ENCODE measurements at places on chromosomes 1 and 21.

DNA sequence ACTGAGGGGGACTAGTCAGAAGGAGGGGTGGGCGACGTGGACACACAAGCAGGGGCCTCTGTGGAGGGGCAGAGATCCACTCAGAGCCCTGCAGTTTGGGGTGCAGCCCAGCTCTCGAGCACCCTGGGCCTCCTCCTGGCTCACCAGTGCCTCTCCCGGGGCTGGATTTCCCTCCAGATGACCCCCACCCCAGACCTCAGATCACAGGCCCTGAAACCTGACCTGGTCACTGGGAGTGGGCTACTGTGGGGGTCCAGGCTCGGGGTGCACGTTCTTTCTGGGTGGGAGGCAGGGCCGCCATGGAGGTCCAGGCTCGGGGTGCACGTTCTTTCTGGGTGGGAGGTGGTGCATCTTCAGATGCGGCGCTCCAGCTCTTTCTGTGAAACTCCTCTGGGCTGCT lies 10.3 kb upstream of the LHX4 start:
- no peak for DNase-seq

DNA sequence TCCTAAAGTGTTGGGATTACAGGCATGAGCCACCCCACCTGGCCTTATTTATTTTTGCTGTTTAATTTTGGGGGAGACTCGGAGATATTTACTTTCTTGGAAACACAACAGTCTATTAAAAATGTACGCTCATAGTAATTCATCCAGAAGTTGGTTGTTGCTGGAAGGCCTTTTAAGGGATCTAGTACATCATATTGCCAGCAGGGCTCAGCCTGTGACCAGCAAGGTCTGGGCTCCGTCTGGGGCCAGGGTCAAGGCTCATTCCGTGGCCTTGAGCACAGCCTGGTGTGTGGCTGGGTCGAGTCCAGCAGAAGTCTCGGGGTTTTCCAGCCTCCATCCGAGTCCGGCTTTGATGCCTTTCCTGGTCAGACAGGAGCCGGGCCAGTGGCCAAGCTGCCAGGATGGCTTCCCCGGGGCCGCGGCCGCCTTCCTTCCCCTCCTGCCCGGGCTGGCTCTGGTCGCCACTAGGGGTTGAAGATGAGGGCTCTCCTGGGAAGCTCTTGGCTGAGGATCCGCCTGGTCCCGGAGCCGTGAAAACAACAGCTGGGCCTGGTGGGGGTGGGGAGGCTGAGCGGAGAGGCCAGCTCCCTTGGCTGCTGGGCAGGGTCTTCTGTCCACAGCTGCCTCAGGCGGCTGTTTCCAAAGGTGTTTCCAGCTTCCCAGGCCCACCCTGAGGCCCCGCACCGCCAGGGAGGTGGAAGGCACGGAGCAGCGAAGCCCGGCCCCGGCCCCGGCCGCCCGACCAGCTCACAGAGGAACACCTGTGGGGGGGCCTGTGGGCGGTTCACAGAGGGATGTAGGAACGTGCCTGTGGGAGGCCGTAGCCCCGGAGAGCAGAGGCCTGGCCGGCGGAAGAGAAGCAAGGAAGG lies 5.1 kb upstream of the VWA1 start:
- DNase-seq, result peak; percentile 76

DNA sequence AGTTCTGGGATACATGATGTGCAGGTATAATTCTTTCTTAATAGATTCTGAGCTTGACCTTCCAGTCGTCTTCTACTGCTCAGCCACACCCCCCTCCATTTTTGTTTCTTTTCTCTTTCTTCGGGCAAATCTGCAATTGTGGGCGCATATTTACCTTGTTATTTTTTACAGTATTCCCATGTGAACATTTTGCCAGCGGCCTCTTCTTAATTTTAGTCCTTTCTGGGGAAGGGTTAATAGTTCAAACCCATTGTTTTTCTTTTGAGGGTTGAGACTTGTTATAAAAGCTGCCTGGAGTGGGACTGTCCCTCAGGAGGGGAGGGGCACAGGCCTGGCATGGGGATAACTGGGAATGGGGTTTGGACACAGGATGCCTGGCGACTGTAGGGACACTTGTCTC lies 40.3 kb downstream of the PBX1 start:
- DNase-seq, result no peak

DNA sequence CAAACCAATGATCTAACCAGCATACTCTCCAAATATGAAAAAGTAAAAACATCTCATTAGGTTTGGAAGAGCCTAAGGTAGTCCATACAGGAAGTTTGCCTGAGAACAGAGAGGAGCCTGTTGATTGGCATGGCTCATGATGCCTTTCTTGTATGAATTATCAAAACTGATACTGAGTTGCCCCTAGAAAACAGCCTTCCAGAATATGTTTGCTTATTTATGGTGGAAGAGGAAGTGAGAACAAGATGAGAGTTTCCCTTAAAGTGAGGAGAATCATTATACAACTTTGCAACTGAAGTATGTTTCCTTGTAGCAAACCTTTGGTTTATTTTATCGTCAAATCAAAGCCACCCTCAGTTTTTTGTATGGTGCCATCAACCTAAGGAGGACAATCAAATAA lies 23.8 kb upstream of the KIAA1614 start:
- DNase-seq, result no peak

GRCh38 chr1:116573431-116574095 lies 2.7 kb upstream of the CD58 start:
- DNase-seq, result no peak

DNA sequence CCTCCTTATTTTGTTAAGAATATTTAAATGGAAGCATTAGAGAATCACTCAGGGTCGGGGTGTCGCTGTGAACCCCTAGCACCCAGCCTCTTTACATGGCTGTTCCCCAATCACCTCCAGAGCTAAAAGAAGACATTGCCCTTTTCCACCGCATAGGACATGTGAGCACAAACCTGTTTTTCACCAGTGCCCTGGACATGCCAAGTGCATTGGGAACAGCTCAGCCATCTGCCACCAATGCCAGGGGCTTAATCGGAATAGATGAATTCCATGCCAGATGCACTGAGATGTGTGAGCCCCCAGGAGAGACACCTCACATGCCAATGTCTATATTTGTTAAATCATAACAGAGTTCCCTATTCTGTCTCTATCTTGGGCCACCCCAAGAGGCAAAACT lies 33.3 kb downstream of the EIF2D start:
- DNase-seq, result no peak

DNA sequence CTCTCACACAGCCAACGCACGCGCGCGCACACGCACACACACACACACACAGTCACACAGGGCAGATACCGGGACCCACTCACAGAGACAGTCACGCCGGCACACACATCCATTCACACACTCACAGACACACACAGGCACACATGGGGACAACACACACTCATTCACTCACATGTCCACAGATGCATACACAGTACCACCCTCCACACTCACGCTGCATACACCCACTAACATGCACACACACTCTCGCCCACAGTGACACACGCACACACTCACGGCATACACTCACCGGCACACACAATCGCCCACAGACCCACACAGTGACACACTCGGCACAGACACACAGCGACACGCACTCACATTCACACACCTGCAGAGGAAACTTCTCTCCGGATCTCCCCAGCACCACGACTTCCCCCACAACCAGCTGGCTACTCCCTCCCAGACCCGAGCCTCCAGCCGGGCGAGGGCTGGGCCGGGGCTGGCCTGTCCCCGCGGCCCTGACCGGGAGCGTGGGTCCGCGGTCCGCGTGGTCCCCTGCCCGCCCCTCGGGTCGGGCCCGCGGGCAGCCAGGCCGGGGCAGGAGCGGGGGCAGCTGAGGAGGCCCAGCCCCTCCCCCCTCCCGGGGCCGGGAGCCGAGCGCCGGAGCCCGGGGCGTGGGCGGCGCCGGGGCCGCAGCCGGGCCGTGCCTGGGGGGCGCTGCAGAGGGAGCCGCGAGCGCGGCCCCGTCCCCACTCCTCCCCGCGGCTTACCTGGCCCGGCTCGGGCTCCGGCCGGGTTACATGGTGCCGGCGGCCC lies 552 bp downstream of the DLGAP3 start:
- DNase-seq, result no peak

DNA sequence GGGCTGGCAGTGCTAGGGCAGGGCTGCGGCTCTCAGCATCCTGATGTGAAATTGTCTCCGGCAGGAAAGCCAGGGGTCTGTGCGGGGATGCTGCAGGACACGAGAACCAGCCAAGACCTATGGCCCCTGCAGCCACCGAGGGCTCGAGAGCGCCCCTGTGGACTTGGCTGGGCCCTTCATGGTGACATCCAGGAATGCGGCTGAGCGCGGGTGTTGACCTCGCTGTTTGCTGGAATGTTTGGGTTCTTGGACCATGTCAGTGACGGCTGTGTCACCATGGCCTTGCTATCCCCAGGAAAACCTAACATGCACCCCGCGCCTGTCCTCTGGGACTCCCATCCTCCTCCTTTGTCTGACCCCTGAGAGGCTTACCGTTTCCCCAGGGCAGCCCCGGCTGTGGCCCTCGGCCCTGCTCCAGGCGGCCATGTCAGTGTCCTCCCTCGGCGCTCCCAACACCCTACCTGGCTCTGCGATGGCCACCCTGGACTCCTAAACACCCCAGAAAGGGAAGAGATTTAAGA lies 14.3 kb upstream of the C1orf174 start:
- no peak for DNase-seq

GRCh38 chr21:27058673-27059605 lies 92.1 kb upstream of the ADAMTS5 start:
- DNase-seq, result no peak

GRCh38 chr1:204443871-204444581 lies 32.4 kb upstream of the PPP1R15B start:
- DNase-seq, result peak; percentile 27

- no peak for DNase-seq
These were observed 3.3 kb upstream of the ADAR start for GRCh38 chr1:154611150-154611862.

Data from HT-29 (cell line).